ENCODE measurements at places on chromosomes 1 and 21. TPM values are rescaled to one million over a fixed set of nuclear protein-coding genes. Genes with fewer than 3 reads are reported as not detected.

Gene ATF3
- total RNA-seq, result 275 TPM

Gene MCOLN2
- total RNA-seq, result 11.7 TPM

Gene TSACC
- total RNA-seq, result 0.51 TPM

DNA sequence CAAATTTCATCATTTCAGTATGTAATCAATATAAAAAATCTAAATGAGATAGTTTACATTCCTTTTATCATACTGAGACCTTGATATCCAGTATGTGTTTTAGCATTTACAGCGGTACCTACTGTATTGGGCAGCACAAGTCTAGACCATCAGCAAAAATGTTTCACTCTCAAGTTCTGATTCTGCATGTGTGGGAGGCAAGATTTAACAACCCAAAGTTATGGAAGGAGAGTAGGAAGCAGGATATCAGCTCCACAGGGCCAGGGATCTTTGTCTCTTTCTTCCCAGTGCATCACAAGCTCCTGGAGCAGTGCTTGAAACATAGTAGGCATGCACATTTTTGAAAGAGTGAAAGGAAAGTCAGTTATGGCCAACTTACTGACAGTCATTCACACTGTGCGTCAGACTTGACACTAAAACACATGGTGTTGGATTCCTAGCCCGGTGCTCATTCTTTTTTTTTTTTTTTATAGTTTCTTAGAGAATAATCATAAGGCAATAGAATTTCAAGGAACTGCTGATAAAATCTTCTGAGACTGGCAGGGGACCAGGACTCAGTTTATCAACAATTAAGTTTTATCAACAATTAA lies 6.1 kb downstream of the TENT5C start:
- no peak for DNase-seq

DNA sequence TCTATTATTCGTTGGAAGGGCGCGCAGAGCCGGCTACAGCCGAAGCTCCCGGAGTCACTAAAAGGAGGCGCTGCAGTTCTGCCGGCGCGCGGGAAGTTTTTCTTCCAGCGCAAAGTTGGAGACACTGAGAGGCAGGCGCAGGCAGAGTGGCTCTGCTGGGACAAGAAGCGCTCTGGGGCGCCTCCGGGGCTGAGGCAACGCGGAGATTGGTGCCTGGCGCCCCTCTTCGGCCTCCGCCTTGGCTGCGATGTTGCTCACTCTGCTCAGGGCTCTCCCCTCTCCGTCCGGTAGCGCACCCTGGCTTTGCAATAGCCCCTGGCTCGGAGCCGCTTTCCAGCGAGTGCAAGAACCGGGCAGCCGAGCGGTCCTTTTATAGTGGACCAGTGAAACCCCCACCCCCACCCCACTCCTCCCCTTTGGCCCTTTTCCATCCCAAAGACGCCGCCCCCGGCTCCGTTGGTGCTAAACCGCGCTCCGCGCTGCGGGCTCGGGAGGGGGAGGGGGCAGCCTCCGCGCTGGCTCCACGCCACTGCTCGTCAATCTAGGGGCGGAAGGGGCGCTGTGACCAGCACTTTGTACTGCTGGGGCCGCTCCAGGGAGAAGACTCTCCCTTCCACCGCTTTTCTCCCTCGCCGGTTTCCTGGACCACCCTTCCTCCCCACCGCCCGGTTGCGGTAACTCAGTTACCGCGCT lies at the start of gene ADAMTS1:
TSS of gene ADAMTS1 (minus strand) at position 344 of the 693 bp plus-strand sequence. CDS start 455 bp downstream, outside the sequence.
- DNase-seq, result peak; percentile 76

- DNase-seq, result peak; percentile 60
These were observed 84.5 kb upstream of the RGS4 start for GRCh38 chr1:162984699-162985098.

GRCh38 chr1:199290186-199290585 lies 651.3 kb downstream of the PTPRC start:
- peak; percentile 11 for DNase-seq

GRCh38 chr1:71191520-71191919 lies 110.7 kb upstream of the ZRANB2 start:
- DNase-seq, result no peak

DNA sequence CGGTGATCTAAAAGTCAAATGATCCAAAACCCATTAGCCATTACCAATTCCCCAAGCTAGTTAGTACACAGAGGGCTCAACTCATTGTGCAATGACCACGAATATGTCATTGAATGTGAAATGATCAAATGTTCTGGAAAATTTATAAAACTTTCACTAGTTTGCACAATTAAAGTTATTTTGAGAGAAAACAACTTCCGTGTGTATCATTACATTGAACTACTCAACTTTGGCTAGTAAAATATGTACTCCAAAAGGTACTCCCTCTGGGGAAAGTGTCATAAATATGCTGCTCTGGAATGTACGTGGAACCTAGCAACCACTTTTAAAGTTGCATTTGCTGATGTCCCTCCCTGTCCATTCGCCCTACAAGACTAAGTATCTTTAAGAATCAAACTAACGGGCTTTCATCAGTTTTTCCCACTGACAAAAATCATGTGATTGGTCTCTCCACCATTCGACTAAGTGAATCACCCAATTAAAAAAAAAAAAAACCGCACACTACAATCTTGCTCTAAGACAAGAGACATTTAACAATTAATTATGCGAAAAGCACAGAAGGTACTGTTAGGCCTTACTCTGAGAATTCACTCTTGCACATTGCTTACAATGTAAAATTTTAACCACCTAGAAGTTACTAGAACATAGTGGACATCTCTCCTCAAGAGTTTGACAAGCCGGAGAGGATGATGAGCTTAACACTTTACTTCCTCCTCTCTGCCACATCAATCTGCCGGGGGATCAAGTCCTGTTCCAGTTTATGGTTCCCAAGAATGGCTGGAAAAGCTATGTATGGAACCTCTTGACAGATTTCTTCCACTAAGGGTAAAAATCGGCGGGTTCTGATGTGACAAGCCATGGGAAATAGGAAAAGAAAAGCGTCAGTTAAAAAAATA lies 1.2 kb downstream of the ACBD3 start:
- peak; percentile 42 for DNase-seq

DNA sequence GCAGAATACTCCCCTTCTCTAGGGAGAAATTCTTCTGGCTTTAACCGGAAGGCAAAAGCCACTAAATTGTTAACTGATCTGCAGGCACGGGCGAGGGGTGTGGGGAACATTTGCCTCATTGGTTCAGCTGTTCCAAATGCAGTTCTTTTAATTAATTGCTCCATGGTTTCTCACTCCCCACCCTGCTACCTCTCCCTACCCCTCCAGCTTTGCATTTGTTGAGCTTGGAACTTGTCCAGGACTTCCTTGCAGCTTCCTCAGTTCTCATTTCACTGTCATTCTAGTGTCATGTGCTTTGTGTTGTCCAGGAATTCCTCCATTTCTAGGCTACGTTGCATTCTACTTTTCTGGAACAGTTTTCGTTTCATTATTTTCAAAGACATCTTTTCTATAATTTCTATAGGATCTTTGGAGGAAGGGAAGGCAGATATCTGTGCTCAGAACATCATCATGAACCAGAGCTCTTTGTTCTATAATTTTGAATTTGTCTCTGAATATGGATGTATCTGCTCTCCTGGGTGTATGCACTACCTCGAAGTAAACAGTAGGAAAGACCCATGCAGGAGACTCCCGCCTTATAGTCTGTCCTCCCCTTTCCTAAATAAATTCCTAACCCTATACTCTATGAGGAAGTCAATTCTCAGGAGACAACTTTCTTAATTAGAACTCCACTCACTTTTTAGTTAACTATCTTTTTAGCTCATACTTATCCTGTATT lies 132.4 kb upstream of the LMO4 start:
- no peak for DNase-seq

DNA sequence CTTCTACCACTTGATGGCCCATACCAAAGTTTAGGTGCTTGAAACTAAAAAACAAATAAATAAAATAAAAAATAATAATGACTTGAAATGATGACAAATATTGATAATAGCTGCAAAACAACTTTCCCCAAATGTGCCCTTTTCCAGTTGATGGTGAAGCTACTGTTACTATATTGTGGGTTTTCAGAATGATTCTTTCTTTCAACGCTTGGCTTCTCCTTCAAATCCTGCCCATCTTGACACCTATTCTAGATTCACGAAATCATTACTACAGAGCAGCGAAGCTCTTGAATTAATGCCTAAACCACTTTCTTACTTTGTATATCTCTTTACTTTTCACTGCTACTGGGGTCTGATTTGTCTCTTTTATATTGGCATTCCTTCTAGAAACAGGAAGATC lies 9.2 kb upstream of the C1orf141 start:
- no peak for DNase-seq
